ENCODE measurements at places on chromosomes 6 and 20.
A peak's percentile ranks its signal among the peaks of the same experiment; 100 is the strongest.

- peak; percentile 45 for DNase-seq
These were observed 174.5 kb upstream of the AKAP12 start for GRCh38 chr6:151065027-151065815.

DNA sequence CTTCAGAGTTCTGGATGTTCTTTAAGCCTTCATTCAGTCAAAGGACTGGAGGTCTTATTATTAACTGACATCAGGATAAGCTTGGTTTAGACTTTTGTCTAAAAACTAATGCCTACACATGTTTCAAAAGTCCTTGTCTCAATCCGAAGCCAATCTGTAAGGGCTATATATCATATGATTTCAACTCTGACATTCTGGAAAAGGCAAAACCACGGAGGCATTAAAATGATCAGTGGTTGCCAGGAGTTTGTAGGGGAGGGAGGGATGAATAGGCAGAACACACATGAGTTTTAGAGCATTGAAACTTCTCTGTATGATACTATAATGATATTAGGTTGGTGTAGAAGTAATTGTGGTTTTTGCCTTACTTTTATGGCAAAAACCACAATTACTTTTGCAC is 1285.8 kb upstream of the CITED2 start:
- no peak for DNase-seq

DNA sequence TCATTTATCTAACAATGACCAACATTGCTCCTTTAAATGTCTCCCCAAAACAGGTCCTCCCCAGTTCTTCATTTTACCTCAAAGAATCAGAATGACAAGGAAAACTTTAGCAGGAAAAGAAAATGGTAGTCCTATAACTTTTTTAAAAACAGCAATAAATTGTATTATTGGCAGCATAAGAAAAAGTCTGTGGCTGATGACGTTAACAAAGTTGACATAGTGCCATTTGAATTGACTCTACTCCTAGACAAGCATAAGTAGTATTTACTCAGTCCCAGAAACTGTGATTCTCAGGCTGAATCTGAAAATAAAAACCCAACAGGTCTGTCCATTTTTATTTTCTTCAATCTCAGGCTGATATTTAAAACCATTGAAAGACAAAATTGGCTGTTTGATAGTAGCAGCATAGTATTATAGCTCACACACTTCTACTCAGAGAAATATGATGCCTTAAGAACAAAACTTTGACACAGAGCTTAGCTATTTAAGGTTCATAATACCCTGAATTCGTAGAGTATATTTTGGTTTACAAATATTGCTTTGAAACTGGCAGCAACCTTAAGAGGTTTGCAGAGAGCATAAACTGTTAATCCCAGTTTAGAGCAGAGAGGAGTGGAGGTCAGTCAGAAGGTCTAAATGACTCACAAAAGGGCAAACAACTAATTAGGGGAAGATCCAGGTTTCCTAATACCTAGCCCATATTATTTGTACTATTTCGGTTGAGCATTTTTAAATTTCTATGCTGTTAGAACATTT is 35.0 kb upstream of the TENT5A start:
- DNase-seq: no peak

DNA sequence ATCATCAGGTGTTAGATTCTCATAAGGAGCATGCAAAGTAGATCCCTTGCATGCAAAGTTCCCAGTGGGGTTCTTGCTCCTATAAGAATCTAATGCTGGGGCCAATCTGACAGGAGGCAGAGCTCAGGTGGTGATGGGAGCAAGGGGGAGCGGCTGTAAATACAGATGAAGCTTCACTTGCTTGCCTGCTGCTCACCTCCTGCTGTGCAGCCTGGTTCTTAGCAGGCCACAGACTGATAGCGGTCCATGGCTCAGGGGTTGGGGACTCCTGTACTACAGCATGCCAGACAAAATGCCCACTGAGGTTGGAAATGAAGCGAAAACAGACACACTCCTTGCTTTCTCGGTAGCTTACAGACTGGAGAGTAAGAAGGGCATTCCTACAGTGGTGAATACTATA is 386.8 kb downstream of the PLCB1 start:
- no peak for DNase-seq

- no peak for DNase-seq
These were observed 496 bp downstream of the GRM4 start for GRCh38 chr6:34145161-34146020.

DNA sequence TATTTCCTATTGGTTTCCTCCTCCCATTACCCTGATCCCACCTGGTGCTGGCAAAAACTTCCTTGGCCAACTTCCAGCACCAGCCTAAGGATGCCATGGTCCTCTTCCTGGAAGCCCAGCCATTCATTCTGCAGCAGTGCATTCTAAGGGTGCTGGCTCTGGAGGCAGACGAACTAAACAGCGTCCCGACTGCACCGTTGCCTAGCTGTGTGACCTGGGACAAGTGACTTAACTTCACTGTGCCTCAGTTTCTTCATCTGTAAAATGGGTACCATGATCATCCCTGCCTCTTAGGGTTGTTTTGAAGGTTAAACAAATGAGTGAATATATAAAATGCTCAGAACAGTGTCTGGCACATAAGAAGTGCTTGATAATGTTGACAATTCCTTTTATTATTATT is 120.9 kb upstream of the ZNF217 start:
- no peak for DNase-seq

DNA sequence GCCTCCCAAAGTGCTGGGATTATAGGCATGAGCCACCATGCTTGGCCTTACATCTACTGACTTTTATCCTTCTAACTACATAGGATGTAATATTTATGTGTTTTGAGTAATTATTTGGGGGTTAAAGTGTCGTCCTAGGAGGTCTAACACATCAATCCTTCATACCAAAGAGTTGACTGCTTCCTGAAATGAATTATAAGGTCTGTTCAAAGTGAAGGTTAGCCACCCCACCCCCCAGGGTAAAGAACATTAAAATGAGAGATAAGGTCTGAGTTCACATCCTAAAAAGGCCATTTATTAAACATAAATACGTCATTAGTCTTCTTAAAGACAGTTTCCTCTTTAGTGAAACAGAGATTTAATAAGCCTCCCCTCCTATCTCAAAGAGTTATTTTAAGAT is 33.8 kb downstream of the TNFAIP3 start:
- no peak for DNase-seq

- no peak for DNase-seq
These were observed 34.8 kb downstream of the NR2E1 start for GRCh38 chr6:108200631-108201030.

Data from left ventricle myocardium inferior (tissue), 1 donor.